ENCODE measurements at places on chromosomes 7 and 10.

DNA sequence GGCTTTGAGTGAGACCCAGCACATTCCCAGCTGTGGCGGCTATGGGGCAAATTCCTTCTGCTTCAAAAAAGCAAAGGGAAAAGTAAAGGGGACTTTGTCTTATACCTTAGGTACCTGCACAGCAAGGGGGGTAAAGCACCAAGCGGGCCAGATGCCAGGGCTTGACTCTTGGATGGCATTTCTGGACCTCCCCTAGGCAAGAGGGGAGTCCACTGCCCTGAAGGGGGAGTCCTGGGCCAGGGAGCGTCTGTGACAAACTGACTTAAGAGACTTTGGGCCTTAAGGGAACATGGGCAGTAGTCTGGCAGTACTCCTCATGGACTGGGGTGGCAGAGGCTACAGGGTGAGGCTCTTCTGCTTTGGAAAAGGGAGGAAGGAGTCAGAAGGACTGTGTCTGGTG is 16.1 kb upstream of the FOXI2 start:
- DNase-seq: no peak
- H3K4me3 ChIP-seq: no peak overlapping the region

DNA sequence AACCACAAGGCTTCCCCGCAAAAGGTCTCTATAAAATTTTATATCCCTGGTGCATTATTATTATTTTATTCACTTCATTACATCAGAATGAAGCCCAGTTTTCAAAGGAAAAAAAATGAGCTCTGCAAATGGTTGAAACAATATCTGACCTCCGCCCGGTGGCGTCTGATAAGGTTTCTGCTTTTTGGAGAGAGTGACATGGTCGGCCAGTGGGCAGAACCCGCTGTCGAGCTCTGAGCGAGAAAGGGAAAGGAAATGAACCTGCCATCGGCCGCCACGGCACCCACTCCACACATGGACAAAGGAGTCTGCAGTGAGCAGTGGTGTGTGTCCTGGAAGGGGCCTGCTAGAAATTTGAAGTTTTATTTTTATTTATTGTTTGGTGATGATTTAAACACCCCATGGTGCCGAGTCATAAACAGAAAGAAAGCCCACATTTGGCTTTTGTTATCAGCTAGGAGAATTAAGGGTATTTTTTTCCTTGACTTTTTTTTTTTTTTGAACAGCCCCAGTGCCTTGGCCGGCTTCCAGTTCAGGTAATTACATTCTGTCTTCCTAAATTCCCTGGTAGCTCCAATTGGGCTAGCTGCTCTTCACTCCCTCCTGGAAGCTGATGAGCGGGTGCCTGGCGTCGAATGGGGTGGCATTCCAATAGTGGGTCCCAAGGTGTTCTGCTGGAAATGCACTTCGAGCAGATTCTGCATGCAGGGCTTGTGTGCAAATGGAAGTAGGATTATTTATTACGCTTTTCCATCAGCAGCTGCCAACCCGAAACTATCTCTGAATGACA is 149.4 kb upstream of the MKI67 start:
- H3K36me3 ChIP-seq: no peaks in the 10 kb centered on the region
- H3K4me3 ChIP-seq: no peak overlapping the region
- H3K4me1 ChIP-seq: no peaks in the 10 kb centered on the region

GRCh38 chr7:115099906-115100305 is 178.0 kb downstream of the MDFIC start:
- H3K4me3 ChIP-seq: no peak overlapping the region
- no peak overlapping the region for H3K27ac ChIP-seq

- no peak overlapping the region for H3K4me3 ChIP-seq
- DNase-seq: no peak
- no peaks in the 10 kb centered on the region for H3K27me3 ChIP-seq
- H3K4me1 ChIP-seq: peaks cover 17% of the 10 kb centered on the region
- no peaks in the 10 kb centered on the region for H3K36me3 ChIP-seq
Measured at GRCh38 chr10:28947171-28947570, 269.9 kb downstream of the BAMBI start.
